ENCODE measurements at places on chromosomes 11 and 22. TPM values are rescaled to one million over a fixed set of nuclear protein-coding genes. Genes with fewer than 3 reads are reported as not detected.

The DLG2 gene
- 3.8 TPM for total RNA-seq

The OR52E8 gene
- total RNA-seq: not detected

The TEX54 gene
- not detected for total RNA-seq

The SYNGR1 gene
- total RNA-seq: 9.1 TPM

The PRR5L gene
- 3.2 TPM for total RNA-seq

The PRRG4 gene
- 5.1 TPM for total RNA-seq

The GVQW3 gene
- total RNA-seq: 3.2 TPM

The TUB gene
- 6.9 TPM for total RNA-seq

The OR10D3 gene
- total RNA-seq: not detected

The SNX32 gene
- total RNA-seq: 0.81 TPM

DNA sequence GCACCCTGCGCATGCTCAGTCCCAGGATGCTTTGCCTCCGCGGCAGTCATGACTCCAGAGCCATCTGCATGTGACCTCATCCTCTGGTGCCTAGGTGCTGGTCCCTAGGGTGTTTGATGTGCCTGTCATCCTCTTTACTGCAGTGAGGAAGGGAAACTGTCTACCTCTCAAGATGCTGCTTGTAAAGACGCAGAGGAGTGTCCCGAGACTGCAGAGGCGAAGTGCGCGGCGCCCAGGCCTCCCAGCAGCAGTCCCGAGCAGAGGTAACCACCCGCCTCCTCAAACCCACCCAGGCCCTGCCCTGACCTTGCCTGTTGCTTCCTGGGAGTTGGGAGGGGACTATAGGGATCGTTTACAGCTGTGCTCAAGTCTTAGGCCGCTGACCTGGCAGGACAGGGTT, 74.6 kb upstream of the GAL start:
- no peak for DNase-seq

DNA sequence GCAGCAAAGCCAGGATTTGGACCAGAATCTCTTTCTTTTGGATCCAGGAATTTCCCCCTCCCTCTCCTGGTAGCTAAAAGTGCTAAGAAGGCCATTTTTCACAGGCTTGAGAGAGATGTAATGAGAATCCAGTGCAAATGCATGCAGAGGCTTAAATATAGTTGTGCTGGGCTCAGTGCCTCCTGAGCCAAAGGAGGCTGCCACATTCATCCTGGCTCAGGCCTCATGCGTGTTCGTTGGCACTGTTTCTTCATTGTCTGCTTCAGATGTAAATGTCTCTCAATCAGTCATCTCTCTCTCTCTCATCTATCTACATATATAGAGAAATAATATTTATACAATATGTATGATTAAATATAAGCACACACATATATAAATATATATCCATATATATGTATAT, 83.6 kb downstream of the INSC start:
- no peak for DNase-seq

DNA sequence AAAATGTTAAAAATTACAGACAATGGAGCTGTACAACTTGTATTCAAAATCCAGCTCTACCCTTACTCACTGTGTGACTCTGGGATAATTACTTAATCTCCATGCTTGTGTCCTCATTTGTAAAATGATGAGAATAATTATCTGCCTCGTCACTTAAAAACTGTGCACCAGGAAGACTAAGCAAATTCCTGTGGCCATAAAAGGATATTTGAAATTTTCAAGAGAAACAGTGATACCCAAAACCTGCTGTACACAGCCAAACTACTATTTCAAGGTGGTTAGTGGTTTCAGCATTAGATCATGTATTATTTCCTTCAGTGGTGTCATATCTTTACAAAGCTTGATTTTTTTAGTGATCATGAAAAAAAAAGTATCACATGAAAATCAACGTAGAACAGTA, 136.9 kb downstream of the METTL15 start:
- no peak for DNase-seq

GRCh38 chr11:86180851-86181250, 63.7 kb upstream of the EED start:
- DNase-seq: no peak

GRCh38 chr11:128482512-128483191, 104.7 kb downstream of the ETS1 start:
- DNase-seq: no peak

GRCh38 chr22:36328635-36329253, 59.0 kb downstream of the MYH9 start:
- peak; percentile 62 for DNase-seq

DNA sequence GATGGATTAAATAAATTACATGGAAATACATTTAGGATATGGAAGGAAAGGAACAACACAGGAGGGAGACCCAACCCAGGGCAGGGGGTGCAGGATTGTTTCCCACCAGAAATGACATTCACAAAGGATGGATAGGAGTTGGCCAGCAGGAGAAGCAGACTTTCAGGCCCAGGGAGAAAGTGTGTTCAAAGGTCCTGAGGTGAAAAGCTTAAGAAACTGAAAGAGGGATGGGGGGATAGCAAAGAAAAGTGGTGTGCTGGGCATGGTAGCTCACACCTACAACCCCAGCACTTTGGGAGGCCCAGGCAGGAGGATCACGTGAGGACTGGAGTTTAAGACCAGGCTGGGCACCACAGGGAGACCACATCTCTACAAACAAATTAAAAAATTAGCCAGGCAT, 16.6 kb upstream of the ADA2 start:
- DNase-seq: no peak

DNA sequence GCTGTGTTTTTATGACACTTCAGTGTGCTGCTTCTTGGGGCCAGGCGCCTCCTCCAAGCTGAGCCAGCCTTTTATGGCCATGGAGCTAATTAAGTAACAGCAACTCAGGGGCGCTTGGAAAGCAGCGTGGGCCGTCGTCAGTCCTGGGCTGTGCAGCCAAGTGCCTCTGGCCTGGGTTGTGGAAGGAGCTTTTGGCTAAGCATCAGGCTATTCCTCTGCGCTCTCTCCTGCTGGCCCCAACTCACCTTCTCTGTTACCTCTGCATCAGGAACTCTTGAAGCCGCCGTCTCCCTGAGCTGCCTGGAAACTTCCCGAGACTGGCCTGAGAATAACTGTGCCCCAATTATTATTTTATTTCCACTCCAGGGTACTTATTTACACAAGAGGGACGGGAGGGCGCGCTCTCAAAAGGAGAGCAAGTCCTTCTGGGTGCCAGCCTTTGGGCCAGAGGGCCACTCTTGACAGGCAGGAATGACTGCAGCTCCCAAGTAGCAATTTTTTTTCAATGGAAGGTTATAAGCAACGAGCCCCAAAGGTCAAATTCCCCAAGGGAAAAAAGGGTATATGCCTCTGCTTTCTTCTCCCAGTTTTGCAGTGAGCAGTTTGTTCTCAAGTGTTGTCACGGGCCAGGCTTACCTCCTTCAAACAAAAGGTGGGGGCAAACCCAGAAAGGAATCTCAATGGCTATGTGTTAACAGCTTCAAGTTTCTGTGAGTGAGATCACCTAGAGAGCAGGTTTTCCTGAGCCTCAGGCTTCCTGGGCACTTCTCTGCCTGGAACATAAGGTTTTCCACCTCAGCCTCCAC, 38.5 kb upstream of the NAV2 start:
- DNase-seq: peak; percentile 50

DNA sequence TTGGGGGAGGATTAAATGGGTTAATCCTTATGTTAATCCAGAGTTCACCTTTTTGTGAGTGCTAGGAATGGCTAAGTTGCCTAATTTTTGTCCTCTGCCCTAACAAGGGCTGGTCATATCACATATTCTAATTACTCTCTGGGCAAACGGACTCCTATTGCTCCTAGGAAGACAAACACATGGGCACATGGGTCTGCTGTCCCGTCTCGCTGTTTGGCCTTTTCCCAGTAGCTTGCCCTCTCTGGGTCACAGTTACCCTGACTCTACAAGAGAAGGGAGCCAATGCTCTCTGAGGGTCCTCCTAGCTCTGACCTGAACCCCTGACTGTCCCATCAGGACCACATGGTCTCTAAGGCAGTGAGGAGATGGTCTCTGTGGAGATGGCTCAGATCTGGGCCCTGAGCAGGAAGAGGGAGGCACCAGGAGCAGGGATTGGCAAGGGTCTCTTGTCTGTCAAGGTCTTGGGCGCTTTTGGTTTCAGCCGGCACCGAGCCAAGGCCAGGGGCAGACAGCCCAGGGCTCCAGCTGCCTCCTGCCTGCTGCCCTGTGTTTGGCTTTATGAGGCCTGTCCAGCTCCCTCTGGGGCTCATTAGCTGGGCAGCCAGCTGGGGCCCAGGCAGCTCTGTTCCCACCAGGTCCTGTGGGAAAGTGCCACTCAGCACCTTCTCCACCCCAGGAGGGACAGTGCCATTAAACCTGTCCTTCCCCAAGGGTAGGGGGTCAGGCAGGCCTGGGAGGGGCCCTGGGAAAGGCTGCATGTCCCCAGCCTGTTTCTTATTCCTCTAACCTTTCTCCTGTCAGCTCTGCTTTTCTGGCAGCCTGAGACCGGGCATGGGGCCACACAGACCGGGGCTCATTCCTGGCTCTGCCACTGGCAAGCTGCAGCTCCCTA, 559.9 kb downstream of the MN1 start:
- DNase-seq: no peak

- DNase-seq: no peak
Observed at GRCh38 chr11:43419460-43419859, 60.7 kb downstream of the TTC17 start.

- no peak for DNase-seq
Observed at GRCh38 chr11:67280788-67281551, 8.1 kb upstream of the ANKRD13D start.

DNA sequence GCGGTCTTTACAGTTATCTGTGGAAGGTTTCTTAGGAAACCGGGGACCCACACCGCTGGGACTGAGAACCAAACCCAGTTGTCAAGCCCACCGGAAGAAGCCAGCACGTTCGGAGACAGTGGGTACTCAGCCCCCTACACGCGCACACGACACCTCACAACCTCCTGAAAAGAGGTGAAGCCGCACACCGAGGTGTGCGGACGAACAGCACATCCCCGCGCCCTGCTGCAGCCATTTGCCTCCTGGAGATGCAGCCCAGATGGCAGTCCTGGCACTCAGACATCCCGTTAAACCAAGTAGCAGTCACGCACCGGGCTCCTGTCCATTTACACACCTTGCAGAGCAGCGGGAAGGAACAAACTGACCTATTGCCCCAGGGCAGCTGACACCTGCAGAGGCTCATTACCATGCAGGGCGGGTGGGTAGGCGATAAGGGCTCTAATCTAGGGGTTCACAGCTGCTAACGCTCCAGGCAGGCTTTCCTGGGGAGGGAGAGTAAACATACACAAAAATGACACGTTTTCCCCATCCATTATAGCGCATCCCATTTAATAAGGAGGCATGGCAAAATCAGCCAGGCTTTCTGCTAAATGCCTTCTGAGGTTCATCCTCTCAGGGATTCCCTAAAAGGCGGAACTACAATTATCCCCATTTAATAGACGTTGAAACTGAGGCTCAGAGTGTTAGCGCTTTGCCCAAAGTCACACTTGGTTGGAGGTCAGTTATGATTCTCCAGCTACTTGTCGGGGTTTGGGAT, 864 bp upstream of the EHBP1L1 start:
- DNase-seq: no peak

DNA sequence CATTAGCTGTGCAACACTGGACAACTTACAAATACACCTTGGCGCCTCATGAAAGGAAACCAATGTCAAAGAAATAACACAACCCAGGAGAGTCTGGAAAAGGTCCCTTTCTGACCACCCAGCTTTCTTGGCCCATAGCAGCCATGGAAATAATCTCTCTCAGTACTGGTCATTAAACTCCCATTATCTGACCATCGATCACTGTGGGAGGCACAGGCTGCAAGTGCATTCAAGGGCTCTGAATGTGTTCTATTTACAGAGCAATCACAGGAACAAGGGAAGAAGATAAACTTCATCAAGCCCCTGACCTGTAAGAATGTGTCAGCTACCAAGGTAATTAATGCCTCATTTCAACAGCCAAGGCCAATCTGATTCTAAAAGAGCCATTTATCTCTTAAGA, 40.1 kb downstream of the CTSC start:
- DNase-seq: no peak

DNA sequence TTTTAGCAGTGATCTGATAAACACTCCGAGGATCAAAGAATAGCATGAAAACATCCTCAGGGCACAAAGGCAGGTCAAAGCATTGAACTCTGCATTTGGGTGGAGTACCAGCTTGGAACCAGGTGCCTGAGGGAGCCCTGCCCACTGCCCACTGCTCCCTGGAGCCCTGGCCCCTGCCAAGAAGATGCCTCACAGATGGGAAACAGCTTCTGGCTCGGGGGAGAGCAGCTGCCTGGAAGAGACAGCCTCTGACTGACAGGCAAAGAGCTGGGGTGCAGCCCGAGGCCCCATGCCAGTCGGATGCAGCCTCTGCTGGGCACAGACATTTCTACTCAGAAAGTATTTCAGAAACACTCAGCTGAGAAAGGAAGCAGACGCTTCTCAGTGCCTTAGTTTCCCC, 13.2 kb downstream of the LMO1 start:
- DNase-seq: no peak
